ENCODE measurements at places on chromosomes 7 and 10. TPM values are rescaled to one million over a fixed set of nuclear protein-coding genes. Genes with fewer than 3 reads are reported as not detected.

Gene HABP2
- 147 TPM for total RNA-seq

DNA sequence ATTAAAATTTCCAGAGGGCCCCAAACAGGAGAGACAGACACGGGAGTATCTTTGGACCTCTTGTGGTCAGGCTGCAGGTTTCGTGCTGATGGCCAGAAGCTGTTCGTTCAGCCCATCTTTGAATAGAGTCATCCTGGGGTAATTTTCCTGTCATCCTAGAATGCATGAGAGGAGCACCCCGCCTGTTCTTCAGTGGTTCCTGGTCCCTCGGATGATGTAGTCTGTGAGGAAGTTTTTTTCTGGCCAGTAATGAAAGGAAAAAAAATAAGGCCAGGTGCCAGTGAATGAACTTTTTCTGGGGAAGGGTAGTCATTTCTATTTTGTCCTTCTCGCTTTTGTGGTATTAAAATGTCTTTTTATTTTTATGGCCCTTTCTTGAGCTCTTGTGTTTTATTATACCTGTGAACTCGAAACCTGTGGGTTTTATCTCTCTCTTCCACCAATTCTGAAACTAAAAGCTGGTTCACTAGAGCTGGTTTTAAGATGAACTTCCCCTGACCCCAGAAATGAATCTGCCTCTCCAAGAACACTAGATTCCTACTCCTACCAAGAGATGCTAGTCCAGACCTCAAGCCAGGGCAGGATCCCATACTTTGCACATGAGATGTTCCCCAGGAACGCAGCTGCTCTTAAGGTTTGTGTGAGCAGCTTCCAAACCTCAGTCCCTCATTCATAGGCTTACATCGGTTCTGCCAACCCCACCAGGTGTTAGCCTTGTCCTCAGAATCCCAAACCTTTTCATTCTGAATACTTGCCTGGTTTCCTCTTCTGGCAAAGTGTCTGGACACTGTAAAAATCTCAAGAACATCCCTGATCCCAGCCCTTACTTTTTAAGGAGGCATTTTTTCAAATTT lies 15.4 kb upstream of the MEST start:
- no peak for DNase-seq

DNA sequence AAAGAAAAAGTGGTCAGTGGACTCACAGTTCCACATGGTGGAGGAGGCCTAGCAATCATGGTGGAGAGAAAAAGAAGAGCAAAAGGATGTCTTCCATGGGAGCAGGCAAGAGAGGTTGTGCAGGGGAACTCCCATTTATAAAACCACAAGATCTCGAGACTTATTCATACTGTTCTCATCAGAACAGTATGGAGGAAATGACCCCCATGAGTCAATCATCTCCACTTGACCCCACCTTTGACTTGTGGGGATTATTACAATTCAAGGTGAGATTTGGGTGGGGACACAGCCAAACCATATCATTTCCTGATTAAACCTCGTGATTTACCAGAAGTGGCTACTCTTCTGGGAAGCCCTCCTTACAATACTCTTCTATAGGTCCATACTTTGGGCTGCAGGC lies 160.1 kb downstream of the SORCS1 start:
- DNase-seq, result no peak

Gene PSD
- 0.56 TPM for total RNA-seq

GRCh38 chr7:380139-380485 lies 90.1 kb downstream of the FOXL3 start:
- no peak for DNase-seq

Gene MLXIPL
- total RNA-seq, result 50.3 TPM

DNA sequence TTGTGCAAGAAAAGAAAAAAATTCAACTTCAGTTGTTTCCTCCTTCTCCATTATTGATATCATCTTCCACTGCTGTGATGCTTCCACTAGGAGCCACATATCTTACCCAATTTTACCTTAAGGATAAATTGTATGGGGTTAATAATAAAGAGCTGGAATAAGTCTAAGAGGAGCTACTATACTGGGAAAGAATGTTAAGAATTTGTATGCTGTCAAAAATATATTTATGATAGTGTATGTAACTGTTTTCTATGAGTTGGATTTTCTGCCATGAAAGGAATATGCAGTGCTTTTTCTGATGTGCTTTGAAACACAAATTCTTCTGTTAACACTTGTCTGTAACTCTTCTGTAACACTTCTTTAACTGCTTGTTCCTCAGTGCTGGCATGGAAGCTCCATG lies 219.1 kb downstream of the VTI1A start:
- no peak for DNase-seq

GRCh38 chr10:4450169-4450568 lies 375.8 kb upstream of the AKR1E2 start:
- no peak for DNase-seq

Gene CPN1
- 119 TPM for total RNA-seq

DNA sequence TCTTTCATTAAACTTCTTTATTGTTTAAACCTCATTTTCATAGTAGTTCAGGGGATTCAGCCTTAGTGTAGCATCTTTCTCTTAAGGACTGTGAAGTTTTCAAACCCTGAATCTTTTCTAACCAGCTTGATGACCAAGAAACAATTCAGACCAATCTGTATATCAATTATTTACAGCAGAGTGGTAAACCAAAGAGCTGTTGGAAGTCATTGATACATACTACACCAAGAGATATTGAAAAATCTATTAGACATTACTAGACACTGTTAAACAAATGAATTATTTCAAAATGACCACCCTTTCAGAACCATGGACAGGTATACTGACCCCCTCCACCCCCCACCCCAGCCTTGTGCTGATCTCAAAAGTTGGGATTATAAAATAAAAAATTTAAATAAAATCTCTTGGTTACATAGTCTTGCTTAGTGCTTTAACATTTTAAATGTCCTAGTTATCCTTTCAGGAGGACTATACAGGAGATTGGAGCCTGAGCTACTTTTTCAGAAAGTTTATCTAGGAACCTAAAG lies 143.9 kb upstream of the LSM8 start:
- no peak for DNase-seq

Measured in liver (tissue), 10 donors.